ENCODE measurements at places on chromosomes 5 and 9. TPM values are rescaled to one million over a fixed set of nuclear protein-coding genes. Genes with fewer than 3 reads are reported as not detected.

Gene FOXD4L5
- total RNA-seq = 0.38 TPM

Gene DBH
- total RNA-seq = not detected

DNA sequence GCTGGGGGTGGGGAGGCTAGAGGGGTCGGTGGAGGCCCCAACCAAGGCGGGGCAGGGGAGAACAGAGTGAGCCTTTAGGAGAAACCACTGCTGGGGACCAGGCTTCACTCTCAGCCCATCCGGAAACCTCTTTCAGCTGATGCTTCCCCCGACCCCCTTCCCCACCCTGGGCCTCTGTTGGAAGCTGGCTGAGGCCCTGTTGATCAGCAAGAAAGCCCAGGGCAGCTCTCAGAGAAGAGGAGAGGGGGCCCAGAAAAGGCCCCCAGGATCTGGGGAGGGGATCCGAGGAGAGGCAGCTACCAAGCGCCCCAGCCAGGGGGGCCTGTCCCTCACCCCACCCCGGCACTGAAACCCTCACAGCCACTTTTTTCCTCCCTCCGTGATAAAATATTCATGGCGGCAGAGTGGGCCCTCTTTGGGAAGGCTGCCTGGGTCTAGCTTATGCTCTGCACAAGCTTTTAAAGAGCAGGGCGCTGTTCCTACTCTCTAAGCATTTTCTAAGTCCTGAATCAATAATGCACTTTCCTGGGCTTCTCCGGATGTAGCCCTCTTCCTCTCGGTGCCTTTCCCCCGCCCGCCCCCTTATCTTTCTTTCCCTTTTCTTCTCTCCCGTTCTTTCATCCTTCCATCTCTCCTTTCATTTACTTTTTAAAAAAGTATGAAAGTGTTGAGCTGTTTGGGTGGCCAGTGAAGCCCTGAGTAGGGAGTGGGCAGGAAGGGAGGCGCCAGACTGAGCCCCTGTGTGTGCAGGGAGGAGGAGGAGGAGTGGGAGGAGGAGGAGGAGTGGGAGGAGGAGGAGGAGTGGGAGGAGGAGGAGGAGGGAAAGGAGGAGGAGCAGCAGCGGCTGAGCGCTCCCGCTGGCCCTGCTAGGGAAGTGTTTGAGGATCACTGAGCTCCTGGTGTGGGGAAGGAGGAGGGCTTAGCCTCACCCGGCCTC, 23.5 kb downstream of the NTNG2 start:
- DNase-seq = no peak

- no peak for DNase-seq
These were observed 47.7 kb downstream of the SH3TC2 start for GRCh38 chr5:149015126-149015525.

- DNase-seq = no peak
These were observed 314.4 kb downstream of the DRD1 start for GRCh38 chr5:175129619-175130018.

DNA sequence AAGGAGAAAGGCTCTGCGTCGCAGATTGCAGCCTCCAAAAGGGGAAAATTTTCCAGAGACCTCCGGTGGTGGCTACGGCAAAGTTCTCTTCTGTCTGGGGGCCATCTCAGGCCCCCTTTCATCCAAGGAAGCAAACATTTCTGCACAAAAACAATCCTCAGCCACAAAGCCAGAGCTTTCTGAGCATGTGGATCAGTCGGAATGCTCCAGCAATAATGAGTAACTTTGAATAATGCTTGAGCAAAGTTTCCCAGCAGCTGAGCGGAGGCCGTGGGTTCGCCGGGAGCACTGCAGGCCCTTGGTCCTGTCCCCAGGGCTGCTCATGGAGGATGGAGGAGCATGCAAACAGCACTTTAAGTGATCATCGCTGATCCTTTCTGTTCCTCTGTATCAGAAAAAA, 60.2 kb upstream of the UNC5A start:
- no peak for DNase-seq

Gene THBS4
- 2.9 TPM for total RNA-seq

DNA sequence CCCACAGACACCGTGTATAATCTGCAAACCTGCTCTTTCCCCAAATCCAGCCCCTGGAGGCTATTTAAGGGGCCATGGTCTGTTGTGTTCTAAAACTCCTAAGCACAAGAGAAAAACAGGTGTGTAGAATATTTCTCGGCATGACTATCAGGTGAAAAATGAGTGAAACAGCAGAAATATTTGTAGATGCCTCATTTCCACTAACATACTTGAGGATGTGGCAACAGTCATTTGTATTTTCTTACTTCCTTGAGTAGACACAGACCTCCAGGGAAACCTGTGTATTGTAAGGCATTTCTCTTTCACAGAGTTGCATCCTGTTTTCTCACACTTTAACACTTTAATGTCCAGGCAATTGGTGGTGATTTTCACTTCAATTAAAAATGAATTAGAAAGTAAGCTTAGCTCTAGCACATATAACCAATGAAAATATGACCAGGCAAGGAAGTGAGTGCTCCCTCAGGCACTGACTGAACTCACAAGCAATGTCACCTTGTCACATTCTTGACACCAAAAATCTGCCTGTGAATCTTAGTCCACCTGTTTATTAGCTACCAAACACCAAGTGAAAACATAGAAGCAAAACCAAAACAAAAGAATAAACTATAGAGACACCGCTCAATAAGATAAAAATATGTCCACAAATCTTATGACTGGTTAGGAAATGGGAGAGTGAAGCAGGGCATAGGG, 64.4 kb downstream of the DIRAS2 start:
- DNase-seq = no peak

Gene PCDHA4
- total RNA-seq = 0.59 TPM

All from lower lobe of right lung (tissue), 2 donors.